ENCODE measurements at places on chromosomes 2 and 18.

- no peak for DNase-seq
Measured at GRCh38 chr2:219402665-219403515, 15.2 kb upstream of the DNPEP start.

DNA sequence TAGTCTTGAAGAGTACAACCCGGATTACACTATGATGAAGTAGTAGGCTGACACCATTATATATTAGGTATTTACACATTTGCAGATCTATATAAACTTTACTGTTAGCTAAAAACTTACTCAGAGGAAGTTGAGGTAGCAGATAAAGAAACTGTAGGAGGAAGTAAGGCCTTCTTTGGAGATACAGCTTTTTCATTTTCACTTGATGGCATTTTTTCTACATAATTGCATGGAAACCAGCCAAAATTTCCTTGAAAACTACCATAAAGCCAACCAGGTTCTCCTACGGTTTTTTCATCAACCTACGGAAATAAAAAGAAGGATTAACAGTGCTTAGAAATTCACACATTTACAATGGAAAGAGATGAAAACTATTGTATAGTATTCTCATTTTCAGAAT is 86.6 kb downstream of the FAM228A start:
- DNase-seq = no peak

GRCh38 chr2:200620606-200621390 is 35.0 kb downstream of the AOX1 start:
- DNase-seq = no peak

DNA sequence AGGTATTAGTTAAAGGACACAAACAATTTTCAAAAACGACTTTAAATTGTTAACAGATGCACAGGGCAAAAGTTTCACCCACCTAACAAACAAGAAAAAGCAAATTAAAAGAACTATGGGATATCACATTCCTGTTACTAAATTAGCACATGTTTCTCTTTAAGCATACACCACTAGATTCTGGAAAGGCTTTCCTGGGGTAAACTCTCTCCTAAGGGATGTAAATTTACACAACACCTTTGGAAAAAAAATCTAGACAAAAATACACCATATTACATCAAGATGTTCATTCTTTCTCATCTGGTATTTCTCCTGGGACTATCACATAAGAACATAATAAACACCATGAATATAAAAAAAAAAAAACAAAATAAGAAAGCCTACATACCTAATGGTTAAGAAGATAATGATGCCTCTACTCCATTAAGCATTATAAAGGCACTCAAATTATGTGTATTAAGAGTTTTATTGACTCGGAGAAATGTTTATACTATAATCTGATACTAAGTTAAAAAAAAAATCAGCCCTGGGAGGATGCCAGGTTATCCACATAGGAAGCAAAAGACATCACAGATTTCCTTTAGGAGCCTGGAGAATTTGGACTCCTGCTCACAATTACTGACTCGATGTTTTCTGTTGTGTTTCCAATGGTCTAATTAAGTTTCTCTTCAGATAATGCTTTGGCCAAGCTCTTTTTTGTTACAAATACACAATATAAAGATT is 82.8 kb upstream of the AFF3 start:
- no peak for DNase-seq

DNA sequence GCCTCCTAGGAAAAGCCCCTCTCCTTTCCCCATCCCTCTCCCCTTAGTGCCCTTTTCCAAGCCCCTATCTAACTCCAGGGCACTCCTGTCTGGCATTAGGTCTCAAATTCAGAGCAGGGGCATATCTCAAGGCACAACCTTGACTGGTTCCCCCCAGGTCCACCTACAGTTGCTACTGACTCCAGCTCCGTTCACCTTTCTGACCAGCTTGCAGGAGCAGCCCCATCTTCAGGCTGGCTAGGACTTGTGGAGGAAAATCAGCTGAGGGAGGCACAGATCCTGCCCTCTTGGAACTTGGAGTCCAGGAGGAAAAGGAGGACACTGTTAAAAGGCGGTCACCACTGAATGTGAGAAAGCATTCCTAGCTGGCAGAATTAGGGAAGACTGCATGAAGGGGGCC is 152.4 kb downstream of the ZFP36L2 start:
- DNase-seq = no peak

DNA sequence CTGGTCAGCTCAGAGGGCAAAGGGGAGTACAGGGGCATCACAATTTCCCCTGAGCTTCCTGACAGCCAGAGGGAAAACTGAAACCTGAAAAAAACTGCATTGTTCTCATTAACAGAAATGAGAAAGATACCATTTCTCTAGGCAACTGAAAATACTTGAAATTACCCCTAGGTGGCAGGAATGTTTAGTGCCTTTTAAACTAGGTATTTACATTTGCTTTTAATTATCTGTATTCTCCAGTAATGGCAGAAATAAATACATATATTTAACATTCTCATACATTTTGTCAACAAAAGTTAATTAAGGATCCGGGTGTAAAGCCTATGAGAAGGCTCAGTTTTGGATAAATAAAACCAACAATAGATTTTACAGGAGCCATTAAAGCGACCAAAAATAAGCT is 34.5 kb downstream of the RPL31 start:
- DNase-seq = no peak
